Calu3 (cell line): ENCODE measurements at places on chromosomes 2 and 18. TPM values are rescaled to one million over a fixed set of nuclear protein-coding genes. Genes with fewer than 3 reads are reported as not detected.

DNA sequence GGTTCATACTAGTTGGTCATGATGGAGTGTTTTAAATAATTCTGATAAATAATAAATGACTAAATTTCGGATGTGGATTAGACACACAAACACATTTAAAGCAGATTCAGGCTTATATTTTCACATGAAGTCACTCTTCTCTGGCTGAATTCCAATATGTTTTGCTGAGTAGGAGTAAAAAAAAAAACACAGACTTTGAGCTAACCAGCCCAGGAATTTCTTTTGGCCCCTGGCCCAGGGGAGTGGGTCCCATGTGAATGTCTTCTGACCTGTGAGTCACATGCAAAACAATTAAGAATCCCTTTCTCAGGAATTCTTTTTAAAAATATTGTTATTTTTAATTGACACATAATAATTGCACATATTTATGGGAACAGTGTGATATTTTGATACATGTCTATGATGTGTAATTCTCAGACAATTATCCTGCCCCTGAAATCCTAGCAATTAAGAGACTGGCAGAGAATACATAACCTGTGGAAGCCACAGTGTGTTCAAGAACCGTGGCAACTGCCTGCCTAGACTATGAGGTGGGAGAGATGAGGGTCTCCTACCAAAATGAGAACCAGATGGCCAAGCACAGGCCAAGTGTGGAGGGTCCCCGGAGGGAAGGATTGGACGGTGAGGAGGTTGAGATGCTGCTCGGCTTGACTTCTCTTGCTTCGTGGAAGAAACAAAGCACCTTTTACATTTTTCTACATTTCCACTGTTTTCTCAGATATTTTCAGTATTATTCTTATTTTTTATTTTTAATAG is 236.4 kb downstream of the PIEZO2 start:
- no peaks in the 10 kb centered on the region for H3K27me3 ChIP-seq
- no peaks in the 10 kb centered on the region for H3K4me1 ChIP-seq
- no peak overlapping the region for H3K4me3 ChIP-seq
- H3K27ac ChIP-seq: peak overlapping the region; percentile 52
- DNase-seq: peak; percentile 21
- no peaks in the 10 kb centered on the region for H3K36me3 ChIP-seq

DNA sequence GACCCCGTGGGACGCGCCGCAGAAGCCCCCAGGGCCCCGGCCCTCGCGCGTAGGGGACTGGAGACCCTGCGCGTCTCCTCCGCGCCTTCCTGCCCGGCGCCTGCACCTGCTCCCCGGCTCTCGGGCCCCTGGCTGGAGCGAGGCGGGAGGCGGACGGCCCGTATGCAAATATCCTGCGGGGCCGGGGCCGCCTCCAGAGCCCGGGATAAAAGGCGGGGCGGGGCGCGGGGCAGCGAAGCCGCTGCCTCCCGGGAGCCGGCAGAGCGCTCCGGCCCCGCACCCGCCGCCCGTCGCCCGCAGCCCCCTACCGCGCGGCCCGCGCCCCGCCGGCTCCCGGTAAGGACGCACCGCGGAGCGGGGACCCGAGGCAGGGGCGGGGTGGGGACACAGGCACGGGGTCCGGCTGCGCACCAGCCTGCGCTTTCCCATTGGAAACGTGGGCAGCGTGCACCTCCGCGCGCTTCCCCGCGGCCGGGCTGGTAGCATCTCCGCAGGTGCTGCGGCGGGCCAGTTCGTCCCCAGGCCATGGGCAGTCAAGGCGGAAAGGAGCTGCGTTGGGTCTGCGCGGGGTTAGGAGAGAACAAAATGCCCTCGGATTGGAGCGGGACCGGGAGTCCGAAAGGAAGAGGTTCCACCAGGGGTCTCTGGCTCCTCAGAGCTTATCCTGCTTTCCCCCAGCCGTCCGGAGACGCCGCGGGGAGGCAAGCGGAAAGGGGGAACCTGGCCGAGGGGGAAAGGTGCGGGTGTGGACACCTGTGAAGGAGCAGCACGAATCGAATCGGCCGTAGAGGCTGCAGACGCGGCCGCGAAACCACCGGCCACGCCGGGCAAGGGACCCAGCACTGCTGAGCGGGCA is at the start of gene ATP6V1C2:
ATP6V1C2 (plus strand) TSS at position 235 of the 856 bp plus-strand sequence. CDS start 1,220 bp downstream, outside the sequence.
- no peak within 1 kb of the TSS for H3K27ac ChIP-seq
- peak within 1 kb of the TSS; percentile 69 for H3K4me3 ChIP-seq
- peaks cover 16% of the 10 kb centered on the region for H3K4me1 ChIP-seq
- peak; percentile 66 for DNase-seq

DNA sequence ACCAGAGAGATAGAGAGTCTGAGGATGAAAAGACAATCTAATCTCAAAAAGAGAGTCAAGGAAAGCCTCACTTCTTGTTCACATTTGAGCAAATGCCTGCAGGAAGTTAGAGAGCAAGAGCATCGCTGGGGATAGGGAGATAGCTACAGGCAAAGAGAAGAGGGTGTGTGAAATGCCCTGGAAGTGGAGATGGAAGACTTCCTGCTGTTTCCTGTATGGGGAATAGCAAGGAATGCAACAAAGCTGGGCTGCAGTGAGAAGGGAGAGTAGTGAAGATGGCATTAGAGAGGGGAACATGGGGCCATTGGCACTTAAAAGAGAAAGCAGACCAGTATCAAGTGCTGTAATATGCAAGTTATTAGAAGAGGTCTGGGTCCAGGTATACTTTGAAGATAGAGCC is 488.6 kb downstream of the METTL4 start:
- no peak overlapping the region for H3K27ac ChIP-seq
- H3K4me3 ChIP-seq: no peak overlapping the region
- H3K27me3 ChIP-seq: no peaks in the 10 kb centered on the region
- peaks cover under 1% of the 10 kb centered on the region for H3K4me1 ChIP-seq

GRCh38 chr2:118800736-118801135 is 46.7 kb downstream of the EN1 start:
- H3K36me3 ChIP-seq: no peaks in the 10 kb centered on the region
- no peak overlapping the region for H3K27ac ChIP-seq
- H3K4me1 ChIP-seq: peaks cover 8% of the 10 kb centered on the region
- no peak for DNase-seq
- peaks cover 15% of the 10 kb centered on the region for H3K27me3 ChIP-seq

DNA sequence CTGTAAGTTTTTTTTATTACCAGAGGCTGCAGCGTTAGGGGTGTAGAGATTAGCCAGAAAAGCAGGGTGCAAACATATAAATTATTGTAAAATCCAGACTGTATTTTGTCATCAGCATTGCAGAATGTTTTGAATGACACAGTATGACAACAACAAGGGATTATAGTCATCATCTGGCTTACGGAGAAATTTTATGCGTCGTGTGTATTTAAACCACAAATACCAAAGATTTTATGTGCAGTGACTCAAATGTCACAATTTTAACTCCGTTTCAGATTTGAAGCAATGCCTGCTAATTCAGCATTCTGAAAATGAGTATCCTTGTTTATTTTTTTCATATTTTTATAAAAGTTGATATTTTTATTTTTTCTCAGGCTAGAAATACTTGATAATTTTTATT is 19.4 kb upstream of the TMX3 start:
- peaks cover 9% of the 10 kb centered on the region for H3K4me1 ChIP-seq
- no peak overlapping the region for H3K4me3 ChIP-seq

RTP5 gene
- not detected in 2 replicates for total RNA-seq

GRCh38 chr2:3805201-3805939 is 102.0 kb downstream of the DCDC2C start:
- peak; percentile 67 for DNase-seq
- no peaks in the 10 kb centered on the region for H3K36me3 ChIP-seq
- peaks cover 9% of the 10 kb centered on the region for H3K27me3 ChIP-seq
- no peaks in the 10 kb centered on the region for H3K4me1 ChIP-seq
- no peak overlapping the region for H3K27ac ChIP-seq

FN1 gene
- 123 and 133 TPM in 2 replicates for total RNA-seq

CBLN2 gene
- 0.24 TPM in 1 of 2 replicates, not detected in the other for total RNA-seq

DNA sequence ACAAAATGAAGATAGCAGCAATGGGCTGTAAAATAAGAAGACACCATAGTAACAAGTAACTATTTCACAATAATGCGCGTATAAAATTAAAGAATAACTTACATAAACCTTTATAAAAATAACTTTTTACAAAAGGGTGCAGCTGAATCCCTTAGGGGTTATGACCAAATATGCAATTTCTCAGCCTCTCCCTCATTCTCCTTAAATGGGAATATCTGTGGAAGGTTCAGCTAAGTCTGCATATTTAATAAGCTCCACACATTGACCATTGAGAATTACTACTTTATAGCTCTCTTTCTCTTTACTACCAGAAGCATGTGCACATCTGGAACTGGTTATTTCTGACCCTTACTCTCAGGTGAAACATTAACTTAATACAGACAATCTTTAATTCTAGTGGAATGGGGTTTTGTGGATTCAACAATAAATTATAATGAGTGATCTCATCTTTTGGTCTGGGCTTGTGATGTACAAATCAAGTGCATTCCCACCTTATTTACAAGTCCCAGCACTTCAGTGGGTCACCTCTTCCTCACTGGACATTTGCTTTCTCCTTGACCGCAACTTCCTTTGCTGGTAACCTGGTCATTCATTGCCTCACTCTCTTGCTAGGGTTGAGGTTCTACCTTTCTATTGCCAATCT is 15.7 kb downstream of the ARHGAP15 start:
- H3K27me3 ChIP-seq: no peaks in the 10 kb centered on the region

DNA sequence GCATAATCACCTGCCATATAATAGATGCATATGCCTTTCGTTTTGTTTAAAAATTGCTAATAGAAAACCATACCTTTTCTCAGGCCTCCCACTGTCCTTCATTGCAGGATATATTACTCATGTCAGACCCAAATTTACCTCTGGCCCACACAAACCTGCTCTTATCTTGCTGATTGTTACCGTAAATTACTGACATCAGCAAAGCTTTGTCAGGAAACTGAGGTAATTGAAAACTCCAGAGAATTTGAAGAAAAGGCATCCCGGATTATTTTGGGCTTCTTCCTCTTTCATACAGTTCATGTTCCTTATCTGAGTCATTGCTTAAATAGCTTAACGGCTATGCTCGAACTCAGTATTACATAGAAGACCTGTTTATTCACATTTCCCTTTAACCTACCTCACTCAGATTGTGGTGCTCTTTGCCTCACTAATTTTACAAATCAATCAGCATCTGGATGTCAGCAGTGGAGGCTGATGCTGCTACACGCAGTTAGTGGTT is 145.7 kb downstream of the ZEB2 start:
- no peak overlapping the region for H3K27ac ChIP-seq
- H3K4me3 ChIP-seq: no peak overlapping the region
- peaks cover 39% of the 10 kb centered on the region for H3K4me1 ChIP-seq
- no peaks in the 10 kb centered on the region for H3K27me3 ChIP-seq
- H3K36me3 ChIP-seq: peaks cover 5% of the 10 kb centered on the region

DNA sequence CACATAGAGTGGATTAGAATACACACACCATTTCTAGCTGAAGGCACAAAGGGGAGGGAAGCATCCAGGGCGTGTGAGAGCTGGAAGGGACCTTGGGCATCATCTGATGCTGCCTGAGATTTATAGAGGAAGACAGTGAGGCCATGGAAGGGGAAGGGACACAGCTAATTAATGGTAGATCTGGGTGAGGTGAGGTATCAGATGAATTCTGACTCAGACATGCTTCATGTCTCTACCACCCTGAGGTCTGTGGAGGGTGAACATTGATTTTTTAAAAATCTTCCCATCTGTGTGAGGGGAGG is 42.2 kb upstream of the OTOF start:
- no peaks in the 10 kb centered on the region for H3K4me1 ChIP-seq
- no peak overlapping the region for H3K4me3 ChIP-seq
- peaks cover 50% of the 10 kb centered on the region for H3K27me3 ChIP-seq
- no peaks in the 10 kb centered on the region for H3K36me3 ChIP-seq
- DNase-seq: no peak

- no peaks in the 10 kb centered on the region for H3K36me3 ChIP-seq
- peaks cover 10% of the 10 kb centered on the region for H3K4me1 ChIP-seq
- no peak for DNase-seq
- no peak overlapping the region for H3K4me3 ChIP-seq
- no peak overlapping the region for H3K27ac ChIP-seq
Measured at GRCh38 chr2:74747411-74748080, 86.4 kb upstream of the HK2 start.

GRCh38 chr18:62938006-62938405 is 222.7 kb downstream of the PHLPP1 start:
- H3K4me3 ChIP-seq: no peak overlapping the region
- H3K4me1 ChIP-seq: peaks cover 48% of the 10 kb centered on the region
- peaks cover 6% of the 10 kb centered on the region for H3K36me3 ChIP-seq
- H3K27me3 ChIP-seq: no peaks in the 10 kb centered on the region
- DNase-seq: no peak
- no peak overlapping the region for H3K27ac ChIP-seq

DIPK1C gene
- not detected in 2 replicates for total RNA-seq

SERPINB4 gene
- 0.76 TPM in 1 of 2 replicates, not detected in the other for total RNA-seq

DNA sequence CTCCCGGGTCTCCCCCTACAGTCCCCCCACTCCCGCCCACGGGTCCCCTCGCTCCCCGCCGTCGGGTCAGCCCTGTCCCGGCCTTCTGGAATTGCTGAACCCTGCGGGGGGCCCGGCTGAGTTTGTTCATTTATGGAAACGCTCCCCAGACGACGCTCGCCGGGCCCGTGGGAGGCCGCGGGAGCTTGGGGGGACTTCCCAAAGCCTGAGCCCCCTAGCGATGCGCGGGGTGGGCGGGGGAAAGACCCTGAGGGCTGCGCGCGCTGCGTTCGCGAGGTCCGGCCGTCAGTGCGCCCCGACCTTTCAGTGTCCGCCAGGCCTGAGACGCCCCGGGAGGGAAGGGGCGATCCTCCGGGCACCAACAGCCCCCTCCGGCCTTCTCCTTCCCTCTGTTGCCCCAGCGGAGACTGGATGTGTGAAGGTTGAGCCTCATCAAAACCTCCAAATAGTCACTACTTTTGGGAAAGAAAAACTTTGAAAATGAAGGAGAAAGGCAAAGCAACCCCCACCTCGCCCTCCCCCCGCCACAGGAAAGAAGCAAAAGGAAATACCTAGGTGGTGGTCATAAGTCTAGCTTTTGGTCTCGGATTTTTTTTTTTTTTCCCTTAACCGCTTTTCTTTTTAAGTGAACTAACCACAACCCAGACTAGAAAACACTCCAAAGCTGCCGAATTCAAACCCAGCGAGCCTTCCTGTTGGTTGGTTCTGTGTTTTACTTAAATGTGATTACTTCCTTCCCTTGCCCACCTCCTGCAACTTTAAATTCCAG is 509 bp upstream of the CYS1 start:
- H3K36me3 ChIP-seq: peaks cover 4% of the 10 kb centered on the region
- H3K4me1 ChIP-seq: peaks cover 38% of the 10 kb centered on the region
- no peak for DNase-seq
- peak overlapping the region; percentile 42 for H3K4me3 ChIP-seq
- H3K27ac ChIP-seq: no peak overlapping the region
- peaks cover 82% of the 10 kb centered on the region for H3K27me3 ChIP-seq

GRCh38 chr2:29855924-29856639 is 65.3 kb downstream of the ALK start:
- H3K4me3 ChIP-seq: no peak overlapping the region
- DNase-seq: no peak
- no peaks in the 10 kb centered on the region for H3K36me3 ChIP-seq
- no peaks in the 10 kb centered on the region for H3K4me1 ChIP-seq

ST8SIA5 gene
- total RNA-seq: 0.02 TPM in 1 of 2 replicates, not detected in the other
